Esophagus squamous epithelium (tissue), 5 donors: ENCODE measurements at places on chromosomes 4 and X.

DNA sequence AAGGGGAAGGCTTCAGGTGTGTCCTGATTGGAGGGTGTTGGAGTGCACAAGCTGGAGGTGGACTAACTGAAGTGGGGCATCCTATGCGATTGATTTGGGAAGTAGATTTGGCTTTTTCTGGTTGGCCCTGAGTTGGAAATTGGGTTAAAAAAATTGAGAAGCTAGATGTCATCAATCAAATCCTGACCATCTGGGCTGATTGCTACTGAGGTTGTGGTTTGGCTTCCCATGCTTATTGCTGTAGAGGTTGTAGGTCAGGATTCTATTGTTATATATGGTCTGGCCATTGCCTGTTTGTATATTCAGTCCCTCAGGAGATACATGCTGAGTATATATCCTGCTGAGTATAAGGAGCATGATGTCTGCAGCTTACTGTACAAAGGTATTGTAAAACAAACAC, 7.7 kb upstream of the ZNF81 start:
- no peaks in the 10 kb centered on the region for H3K27me3 ChIP-seq
- H3K36me3 ChIP-seq = no peaks in the 10 kb centered on the region
- no peaks in the 10 kb centered on the region for H3K4me1 ChIP-seq
- DNase-seq = no peak

- H3K4me3 ChIP-seq = no peak overlapping the region
- no peak overlapping the region for H3K27ac ChIP-seq
- DNase-seq = no peak
- peaks cover 17% of the 10 kb centered on the region for H3K27me3 ChIP-seq
- H3K4me1 ChIP-seq = peaks cover 9% of the 10 kb centered on the region
These were observed 107.7 kb downstream of the FAM53A start for GRCh38 chr4:1576304-1576960.

GRCh38 chr4:6695660-6696610, 2.3 kb downstream of the S100P start:
- peak overlapping the region; percentile 84 for H3K27ac ChIP-seq
- DNase-seq = no peak
- no peak overlapping the region for H3K4me3 ChIP-seq
- no peaks in the 10 kb centered on the region for H3K27me3 ChIP-seq

GRCh38 chr4:55172694-55173287, 47.4 kb upstream of the KDR start:
- peak overlapping the region; percentile 62 for H3K27ac ChIP-seq
- H3K27me3 ChIP-seq = no peaks in the 10 kb centered on the region
- no peak overlapping the region for H3K4me3 ChIP-seq
- peaks cover 4% of the 10 kb centered on the region for H3K4me1 ChIP-seq
- DNase-seq = no peak
